ENCODE measurements at places on chromosomes 11 and 22. TPM values are rescaled to one million over a fixed set of nuclear protein-coding genes. Genes with fewer than 3 reads are reported as not detected.

- no peak for DNase-seq
- no peak overlapping the region for H3K27ac ChIP-seq
- peaks cover 28% of the 10 kb centered on the region for H3K27me3 ChIP-seq
- H3K4me1 ChIP-seq: no peaks in the 10 kb centered on the region
- H3K4me3 ChIP-seq: no peak overlapping the region
These were observed 146.2 kb downstream of the ST3GAL4 start for GRCh38 chr11:126501641-126502040.

TPH1 gene
- 0.52 TPM for total RNA-seq

DNA sequence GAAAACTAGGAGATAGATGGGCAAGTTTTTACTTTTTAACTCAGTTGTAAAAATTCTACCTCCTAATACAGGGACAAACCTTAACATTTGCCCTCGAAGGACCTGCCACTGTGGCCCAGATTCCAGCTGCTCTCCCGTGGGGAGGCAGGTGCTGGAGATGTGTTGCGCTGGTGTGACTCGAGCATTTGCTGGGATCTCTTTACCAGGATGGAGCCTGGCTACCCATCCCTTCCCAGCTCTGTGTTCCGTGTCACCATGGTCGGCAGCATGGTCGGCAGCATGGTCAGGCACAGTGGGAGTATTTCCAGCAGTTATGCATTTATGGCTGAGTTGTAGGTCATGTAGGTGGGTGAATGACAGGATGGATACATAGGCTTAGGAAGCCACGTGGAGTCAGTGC, 41.1 kb downstream of the OTOG start:
- H3K4me1 ChIP-seq: no peaks in the 10 kb centered on the region
- H3K27me3 ChIP-seq: peaks cover 16% of the 10 kb centered on the region
- no peaks in the 10 kb centered on the region for H3K36me3 ChIP-seq
- no peak for DNase-seq
- no peak overlapping the region for H3K4me3 ChIP-seq

ATF4 gene
- total RNA-seq: 301 TPM

- DNase-seq: no peak
- no peak overlapping the region for H3K27ac ChIP-seq
- H3K36me3 ChIP-seq: no peaks in the 10 kb centered on the region
- no peak overlapping the region for H3K4me3 ChIP-seq
- peaks cover 25% of the 10 kb centered on the region for H3K27me3 ChIP-seq
- H3K4me1 ChIP-seq: peaks cover 6% of the 10 kb centered on the region
These were observed 37.5 kb downstream of the EHF start for GRCh38 chr11:34658071-34659015.

APOL3 gene
- total RNA-seq: 231 TPM

- no peaks in the 10 kb centered on the region for H3K36me3 ChIP-seq
- H3K4me1 ChIP-seq: no peaks in the 10 kb centered on the region
- H3K27ac ChIP-seq: no peak overlapping the region
- no peak for DNase-seq
- H3K27me3 ChIP-seq: peaks cover 4% of the 10 kb centered on the region
These were observed 19.9 kb downstream of the OR8G5 start for GRCh38 chr11:124276081-124276480.

GRCh38 chr22:41939981-41940831, 6.7 kb downstream of the CENPM start:
- peak; percentile 78 for DNase-seq
- H3K4me1 ChIP-seq: peaks cover 30% of the 10 kb centered on the region
- H3K27me3 ChIP-seq: no peaks in the 10 kb centered on the region

DNA sequence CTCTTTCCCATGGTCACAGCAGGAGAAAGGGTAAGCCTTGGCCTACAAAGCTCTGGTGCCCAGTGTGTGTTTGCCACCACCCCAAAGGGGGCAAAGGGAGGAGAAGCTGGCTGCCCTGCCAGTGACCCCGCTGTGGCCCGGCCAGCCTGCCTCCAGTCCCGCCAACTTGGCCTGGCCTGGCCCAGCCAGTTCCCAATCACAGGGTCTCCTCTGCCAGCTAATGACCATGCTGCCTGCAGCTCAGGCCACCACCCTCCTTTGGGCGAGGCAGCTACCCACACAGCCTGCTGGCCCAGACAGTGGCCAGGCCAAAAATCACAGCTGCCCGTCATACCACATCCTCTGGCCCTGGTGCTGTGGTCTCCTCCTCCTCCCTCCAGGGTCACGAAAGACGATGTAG, 5.1 kb downstream of the GDPD5 start:
- H3K4me3 ChIP-seq: no peak overlapping the region
- peaks cover 27% of the 10 kb centered on the region for H3K4me1 ChIP-seq
- no peaks in the 10 kb centered on the region for H3K36me3 ChIP-seq
- DNase-seq: no peak
- H3K27me3 ChIP-seq: no peaks in the 10 kb centered on the region

TMPRSS4 gene
- total RNA-seq: not detected

- peak overlapping the region; percentile 46 for H3K4me3 ChIP-seq
- peaks cover 92% of the 10 kb centered on the region for H3K4me1 ChIP-seq
- H3K36me3 ChIP-seq: peaks cover 49% of the 10 kb centered on the region
- DNase-seq: no peak
These were observed 13.2 kb upstream of the SSTR3 start for GRCh38 chr22:37225481-37225880.

- no peaks in the 10 kb centered on the region for H3K36me3 ChIP-seq
- H3K4me3 ChIP-seq: no peak overlapping the region
- H3K27me3 ChIP-seq: peaks cover 18% of the 10 kb centered on the region
- H3K27ac ChIP-seq: no peak overlapping the region
These were observed 282.8 kb downstream of the MN1 start for GRCh38 chr22:27518531-27519340.

TEAD1 gene
- not detected for total RNA-seq

GUCY1A2 gene
- total RNA-seq: not detected

DNA sequence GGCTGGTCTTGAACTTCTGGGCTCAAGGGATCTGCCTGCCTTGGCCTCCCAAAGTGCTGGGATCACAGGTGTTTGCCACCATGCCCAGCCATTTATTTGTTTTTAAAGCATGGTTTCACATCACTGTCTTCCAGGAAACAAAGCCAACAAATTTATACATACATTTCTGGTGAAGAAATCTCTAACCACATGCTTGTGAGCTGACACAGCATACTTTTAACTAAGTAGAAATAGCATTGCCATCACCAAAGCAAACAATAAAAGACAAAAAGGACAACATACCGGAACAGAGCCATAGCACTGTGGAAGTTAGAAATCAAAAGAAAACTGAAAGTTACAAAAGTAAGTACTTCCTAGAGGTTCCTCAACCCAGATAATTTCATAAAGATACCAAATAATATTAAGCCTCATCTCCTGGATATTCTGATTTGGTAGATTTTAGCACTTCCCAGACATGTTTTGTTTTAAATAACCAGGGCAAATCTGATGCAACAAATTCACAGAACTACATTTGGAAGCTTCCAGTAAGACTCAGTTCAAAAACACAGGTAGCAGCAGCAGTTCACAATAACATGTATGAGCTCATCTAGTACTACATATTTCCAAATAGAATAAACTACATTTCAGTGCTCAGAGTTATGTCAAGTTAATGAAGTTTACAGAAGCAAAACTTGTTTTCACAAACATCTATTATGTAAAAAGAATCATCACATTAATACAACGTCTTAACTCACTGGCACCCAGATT, 70.6 kb downstream of the RRAS2 start:
- H3K4me1 ChIP-seq: peaks cover 14% of the 10 kb centered on the region
- no peak overlapping the region for H3K27ac ChIP-seq
- no peaks in the 10 kb centered on the region for H3K27me3 ChIP-seq
- no peak for DNase-seq
- no peak overlapping the region for H3K4me3 ChIP-seq

NAA40 gene
- total RNA-seq: 28.0 TPM

DNA sequence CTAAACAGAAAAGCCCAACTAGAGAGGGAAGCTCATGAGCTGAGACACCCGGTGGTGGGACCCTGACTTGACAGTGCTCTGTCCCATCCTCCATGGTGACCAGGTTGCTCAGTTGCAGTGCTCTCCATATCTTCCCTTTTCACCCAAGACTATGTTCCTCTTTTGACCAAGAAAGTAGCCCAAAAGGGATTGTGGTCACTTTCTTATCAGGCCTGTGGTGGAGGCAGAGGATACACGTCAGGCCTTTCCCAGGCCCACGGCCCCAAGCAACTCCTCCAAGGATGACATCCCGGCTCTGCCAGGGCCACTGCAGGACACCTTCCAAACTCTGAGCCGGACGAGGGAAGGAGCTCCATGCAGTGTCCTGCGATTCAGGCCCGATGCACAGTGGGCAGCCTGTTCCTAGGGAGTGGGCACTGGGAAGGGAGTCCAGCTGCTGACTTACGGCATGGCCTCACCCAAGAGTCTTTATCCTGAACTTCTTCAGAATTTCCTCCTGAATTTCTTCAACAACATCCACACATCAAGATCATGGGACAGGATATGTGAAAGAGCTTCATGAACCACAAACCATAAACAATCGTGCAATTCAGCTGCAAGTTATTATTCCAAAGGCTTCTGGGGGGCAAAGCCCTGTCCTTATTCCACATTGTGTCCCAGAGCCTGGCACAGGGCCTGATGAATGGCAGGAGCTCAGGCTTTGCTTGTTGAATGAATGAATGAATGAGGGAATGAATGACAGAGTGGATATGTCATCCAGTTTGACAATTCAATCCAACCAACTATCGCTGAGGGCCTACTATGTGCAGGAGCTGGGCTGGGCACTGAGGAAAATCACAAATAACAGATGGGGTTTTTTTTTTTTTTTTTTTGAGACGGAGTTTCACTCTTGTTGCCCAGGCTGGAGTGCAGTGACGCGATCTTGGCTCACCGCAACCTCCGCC, 36.0 kb upstream of the MYH9 start:
- H3K4me1 ChIP-seq: peaks cover 45% of the 10 kb centered on the region
- peak overlapping the region; percentile 6 for H3K27ac ChIP-seq
- no peak overlapping the region for H3K4me3 ChIP-seq

DNA sequence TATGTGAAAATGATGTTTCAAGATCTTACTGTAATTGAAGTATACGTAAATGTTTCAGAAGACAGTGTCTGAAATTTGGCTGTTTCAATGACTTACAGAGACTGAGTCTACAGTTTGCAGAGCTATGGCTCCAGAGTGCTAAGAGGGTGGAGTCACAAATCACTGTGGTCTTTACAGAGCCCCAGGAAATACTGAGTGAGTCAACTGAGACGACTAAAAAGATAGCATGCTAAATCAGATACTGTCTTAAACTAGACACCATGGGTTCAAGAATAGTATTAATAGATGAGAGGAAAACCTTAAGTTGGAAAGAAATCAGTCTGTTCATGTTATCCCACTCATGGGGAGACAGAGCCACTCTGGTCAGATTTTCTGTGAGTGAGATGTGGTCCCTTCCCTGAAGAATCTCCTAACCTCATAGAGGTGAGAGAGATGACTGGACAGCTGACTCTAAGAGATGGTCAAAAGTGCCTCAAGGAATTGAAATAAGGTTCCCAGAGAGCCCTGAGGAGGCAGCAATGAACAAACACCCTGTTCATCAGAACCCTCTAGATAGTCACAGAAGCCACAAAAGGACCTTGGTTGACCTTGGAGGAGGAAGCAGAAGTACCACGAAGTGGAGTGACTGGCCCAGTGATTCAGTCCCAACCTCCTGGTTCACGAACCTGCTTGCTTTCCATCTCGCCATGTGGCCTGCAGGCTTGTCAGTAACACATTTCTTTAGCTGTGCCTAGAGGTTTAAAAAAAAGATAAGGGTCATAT, 30.2 kb downstream of the C11orf91 start:
- no peaks in the 10 kb centered on the region for H3K36me3 ChIP-seq
- H3K4me1 ChIP-seq: no peaks in the 10 kb centered on the region
- no peak overlapping the region for H3K4me3 ChIP-seq
- DNase-seq: no peak
